ENCODE measurements at places on chromosomes 1 and 21.

GRCh38 chr1:8381618-8382017 is 63.7 kb downstream of the SLC45A1 start:
- no peak for DNase-seq

- DNase-seq: no peak
Measured at GRCh38 chr21:46089285-46089684, 8.6 kb upstream of the COL6A2 start.

- no peak for DNase-seq
Measured at GRCh38 chr1:78045563-78045925, 222 bp upstream of the GIPC2 start.

GRCh38 chr21:42806509-42807140 is 72.7 kb downstream of the WDR4 start:
- no peak for DNase-seq

- DNase-seq: no peak
Measured at GRCh38 chr1:22665752-22666151, 12.7 kb downstream of the C1QB start.

DNA sequence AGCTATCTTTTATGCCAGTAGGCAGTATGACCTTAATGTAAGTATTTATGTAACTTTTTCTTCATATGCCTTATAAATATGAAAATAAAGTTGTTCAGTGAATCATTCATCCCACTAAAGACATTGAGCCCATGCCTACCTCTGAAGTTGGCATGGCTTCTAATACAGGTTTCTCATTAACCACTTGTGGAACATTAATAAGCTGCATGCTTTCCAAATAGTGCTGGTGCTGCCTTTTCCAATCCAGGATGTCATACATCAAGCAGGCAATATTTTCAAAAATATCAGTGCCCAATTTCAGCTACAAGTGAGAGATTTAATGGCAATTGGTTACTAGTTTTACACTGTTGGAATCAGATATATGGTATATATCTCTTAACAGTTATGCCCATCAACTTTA is 92.0 kb downstream of the SPAG17 start:
- no peak for DNase-seq

- DNase-seq: no peak
Measured at GRCh38 chr1:153081736-153082135, 10.3 kb upstream of the SPRR2B start.

DNA sequence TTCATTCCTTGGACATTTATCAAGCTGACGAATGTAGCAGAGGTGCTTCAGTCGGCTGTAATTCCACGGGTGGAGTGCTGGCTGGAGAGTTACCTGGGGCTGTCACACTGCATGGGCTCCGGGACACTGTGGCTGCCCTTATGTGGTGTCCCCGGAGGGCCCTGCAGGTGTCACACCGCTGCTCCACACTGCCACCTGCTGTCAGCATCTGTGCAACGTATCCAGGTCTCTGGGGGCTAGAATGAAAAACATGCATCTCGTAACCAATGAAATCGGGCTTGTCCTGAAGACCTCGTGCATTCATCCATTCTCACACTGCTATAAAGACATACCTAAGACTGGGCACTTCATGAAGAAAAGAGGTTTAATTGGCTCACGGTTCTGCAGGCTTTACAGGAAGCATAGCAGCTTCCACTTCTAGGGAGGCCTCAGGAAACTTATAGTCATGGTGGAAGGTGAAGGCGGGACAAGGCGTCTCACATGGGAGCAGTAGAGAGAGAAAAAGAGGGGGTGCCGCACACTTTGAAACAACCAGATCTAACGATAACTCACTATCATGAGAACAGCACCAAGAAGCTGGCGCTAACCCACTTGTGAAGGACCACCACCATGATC is 46.7 kb upstream of the PCBP3 start:
- peak; percentile 15 for DNase-seq

- DNase-seq: no peak
Measured at GRCh38 chr1:151361883-151362282, 10.6 kb downstream of the SELENBP1 start.

DNA sequence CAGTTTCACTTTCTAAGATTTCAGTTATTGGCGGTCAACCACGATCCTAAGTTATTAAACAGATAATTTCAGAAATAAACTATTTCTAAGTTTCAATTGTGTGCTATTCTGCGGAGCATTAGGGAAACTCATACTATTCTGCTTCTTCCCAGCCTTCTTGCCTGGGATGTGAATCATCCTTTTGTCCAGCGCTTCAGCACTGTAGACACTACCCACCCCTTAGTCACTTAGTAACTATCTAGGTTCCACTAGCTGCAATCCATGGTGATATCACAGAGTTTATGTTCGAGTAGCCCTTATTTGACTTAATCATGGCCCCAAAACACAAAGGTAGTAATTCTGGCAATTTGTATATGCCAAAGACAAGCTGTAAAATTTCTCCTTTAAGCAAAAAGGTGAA is 279.9 kb upstream of the ADAMTS5 start:
- DNase-seq: no peak

DNA sequence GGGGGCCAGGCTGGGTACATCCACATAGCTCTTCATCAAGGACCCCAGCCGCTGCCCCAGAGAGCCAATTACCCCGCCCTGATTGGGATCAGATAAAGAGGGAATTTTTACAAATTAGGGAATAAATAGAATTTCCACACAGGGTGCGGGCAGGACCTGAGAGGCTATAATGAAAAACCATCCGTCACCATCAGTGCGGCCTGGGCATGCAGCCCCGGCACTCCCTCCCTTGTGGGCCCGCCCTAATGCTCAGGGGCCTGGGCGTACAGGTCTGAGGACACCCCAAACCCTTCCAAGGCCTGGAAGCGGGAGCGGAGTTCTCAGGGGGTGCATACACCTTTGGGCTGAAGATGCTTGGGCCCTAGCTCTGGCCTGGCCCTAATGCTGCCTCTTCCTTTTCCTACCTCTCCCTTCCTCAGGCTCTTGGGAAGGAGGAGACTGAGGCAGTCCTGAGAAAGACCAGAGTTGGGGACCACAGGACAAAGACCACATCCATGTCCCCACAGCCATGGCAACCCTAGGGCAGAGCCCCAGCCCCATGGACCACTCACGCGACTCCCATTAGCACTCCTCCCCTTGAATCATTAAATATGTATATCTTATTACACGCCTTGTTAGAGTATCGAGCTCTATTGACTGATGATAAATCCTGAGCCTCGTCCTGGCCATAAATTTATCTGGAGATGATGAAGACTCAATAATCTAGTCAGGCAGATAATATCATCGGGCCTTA is 16.3 kb downstream of the DMAP1 start:
- no peak for DNase-seq

DNA sequence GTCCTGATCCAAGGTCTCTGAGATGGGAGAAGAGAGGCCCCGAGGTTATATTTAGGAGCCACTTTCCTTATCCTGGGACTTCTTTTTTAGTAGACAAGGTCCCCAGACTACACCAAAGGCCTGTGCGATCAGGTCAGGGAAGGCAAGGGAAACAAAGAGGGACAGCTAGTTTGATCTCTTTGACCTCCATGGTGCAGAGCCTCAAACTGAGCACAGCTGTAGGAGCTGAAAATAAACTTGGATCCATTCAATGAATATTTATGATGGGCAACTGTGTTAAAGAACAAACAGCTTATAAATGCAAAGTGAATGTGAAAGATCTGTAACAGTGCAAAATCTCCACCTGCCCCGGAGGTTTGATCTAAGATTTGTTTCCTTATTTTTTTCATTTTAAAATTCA is 256.6 kb downstream of the DYRK1A start:
- no peak for DNase-seq

DNA sequence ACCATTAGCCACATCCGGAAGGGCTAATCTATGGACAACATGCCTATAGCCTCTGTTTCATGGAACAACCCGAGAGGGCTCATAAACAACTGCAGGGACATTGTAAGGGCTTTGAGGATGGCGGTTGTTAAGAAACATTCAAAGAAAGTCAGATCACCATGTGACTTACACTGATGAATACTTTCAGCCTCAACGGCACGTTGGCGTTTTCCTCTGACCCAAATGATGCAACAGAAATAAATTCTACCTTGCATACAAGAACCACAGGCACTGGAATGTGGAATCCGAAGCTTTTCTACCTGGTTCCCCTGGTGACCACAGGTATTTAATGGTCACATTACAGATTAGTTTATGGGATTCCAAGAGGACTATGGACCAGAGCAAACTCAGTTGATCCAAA is 107.0 kb downstream of the CLIC6 start:
- DNase-seq: no peak

DNA sequence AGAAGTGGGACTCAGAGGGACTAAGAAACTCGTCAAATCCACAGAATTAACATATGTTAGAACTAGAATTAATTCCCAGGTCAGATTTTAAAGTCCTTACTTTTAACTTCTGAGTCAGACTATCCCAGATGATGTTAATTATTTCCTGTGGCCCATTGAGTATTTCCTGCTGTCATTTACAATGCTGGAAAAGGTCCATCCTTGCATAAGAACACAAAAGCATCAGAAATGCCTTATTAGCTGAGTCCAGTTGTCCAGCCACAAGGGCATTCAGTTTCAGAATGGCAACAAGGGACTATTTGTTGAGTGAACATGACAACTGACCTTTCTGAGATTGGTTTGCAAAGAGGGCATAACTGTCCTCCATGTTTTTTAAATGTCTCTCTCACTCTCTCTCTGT is 16.5 kb upstream of the HIVEP3 start:
- DNase-seq: no peak

GRCh38 chr1:17199267-17200044 is 5.5 kb upstream of the PADI1 start:
- no peak for DNase-seq

DNA sequence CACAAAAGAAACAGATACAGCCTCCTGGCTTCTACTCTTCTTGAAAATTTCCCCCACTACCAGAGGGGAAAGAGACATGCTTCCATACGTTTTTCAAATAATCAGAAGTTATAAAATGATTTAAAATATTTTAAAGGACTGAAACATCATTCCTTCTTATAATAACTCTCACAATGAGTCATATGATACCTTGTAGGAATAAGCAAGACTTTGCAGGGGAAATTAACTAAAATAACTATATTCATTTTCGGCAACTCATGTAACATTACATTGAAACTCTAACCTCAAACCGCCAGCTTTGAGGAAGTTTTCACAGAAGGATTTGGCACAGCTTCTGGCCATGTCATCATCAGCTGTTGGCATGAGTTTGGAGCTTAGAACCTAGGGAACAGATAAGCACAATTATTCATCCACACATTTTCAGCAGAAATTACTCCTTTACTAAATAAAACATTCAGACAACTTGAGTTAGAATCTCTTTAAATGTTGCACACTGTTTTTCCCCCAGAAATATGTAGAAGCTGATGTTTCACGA is 85.9 kb downstream of the USP24 start:
- DNase-seq: no peak

- DNase-seq: no peak
Measured at GRCh38 chr1:46506470-46507219, 17.0 kb downstream of the DMBX1 start.

DNA sequence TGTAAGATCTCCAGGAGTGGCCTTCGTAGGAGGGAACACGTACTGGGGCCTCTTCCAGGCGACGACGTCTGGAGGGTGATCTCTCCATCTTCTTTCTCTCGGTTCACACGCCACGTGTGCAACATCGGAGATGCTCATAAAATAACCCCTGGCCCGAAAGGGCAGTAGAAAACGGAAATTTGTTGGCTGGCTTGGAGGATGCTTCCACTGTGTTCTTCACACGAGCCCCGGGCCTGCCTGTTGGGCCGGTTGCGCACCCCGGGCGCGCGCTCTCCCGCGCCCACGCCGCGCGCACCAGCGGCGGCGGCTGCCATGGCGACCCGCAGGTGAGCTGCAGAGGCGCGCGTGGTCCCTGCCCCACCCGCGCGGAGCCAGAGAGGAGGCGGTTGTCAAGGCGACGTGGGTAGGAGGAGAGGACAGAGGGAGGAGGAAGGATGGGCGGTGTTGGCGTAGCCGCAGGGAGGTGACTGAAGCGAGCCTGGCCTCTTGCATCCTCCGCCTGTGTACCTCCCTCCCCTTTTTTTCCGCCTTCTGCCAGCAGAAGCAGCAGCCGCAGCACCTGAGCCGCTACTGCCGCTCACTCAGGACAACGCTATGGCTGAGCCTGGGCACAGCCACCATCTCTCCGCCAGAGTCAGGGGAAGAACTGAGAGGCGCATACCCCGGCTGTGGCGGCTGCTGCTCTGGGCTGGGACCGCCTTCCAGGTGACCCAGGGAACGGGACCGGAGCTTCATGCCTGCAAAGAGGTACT is at the start of gene ELAPOR1:
ELAPOR1 (plus strand) TSS at position 526 of the 752 bp plus-strand sequence; CDS start at position 595, 69 bp downstream.
- no peak for DNase-seq

DNA sequence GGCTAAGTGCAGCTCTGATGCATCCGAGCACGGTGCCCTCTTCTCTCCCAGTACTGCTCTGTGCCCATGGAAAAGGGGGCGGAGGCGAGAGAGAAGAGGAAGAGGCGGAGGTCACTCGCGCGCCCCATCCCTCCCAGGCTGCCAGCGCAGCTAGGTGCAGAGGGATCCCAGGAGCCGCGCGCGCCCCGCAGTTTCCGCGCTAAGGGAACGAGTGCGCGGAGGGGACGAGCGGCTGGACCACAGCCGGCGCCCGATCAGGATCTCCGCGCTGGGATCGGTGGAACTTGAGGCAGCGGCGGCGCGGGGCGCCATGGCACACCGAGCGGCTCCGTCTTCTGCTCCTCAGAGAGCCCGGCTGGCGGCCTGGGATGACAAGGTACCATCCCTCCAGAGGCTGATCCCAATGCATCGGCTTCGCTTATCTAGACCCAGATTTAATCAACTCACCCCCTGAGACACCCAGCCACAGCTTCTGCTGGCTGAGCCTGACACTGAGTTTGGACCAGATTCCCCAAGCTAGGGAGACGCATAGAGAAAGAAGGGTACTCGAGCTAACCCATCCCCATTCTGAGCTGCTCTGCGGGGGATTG is at the start of gene PTGFR:
PTGFR (plus strand) TSS at position 114 of the 590 bp plus-strand sequence. CDS start 1,770 bp downstream, outside the sequence.
- DNase-seq: peak; percentile 22

DNA sequence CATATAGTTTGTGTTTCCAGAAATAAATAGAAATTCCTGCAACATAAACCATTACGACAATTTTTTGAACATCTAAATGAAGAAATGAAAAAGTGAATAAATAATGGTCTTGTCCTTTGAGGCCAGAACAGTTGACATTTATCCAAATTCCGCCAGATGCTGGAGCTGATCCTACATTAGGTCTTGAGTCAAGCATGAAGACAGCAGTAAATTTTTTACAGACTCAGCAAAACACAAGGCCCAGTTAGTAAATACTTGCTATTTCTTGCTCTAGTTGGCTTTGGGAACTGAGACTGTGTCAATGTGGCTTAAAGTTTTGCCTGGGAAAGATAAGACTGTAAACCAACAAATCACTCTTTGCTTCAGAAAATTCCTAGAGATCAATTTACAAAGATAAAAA is 540.1 kb upstream of the RGS18 start:
- no peak for DNase-seq

Data from amniotic stem cell (primary cell).